ENCODE measurements at places on chromosomes 4 and X.

DNA sequence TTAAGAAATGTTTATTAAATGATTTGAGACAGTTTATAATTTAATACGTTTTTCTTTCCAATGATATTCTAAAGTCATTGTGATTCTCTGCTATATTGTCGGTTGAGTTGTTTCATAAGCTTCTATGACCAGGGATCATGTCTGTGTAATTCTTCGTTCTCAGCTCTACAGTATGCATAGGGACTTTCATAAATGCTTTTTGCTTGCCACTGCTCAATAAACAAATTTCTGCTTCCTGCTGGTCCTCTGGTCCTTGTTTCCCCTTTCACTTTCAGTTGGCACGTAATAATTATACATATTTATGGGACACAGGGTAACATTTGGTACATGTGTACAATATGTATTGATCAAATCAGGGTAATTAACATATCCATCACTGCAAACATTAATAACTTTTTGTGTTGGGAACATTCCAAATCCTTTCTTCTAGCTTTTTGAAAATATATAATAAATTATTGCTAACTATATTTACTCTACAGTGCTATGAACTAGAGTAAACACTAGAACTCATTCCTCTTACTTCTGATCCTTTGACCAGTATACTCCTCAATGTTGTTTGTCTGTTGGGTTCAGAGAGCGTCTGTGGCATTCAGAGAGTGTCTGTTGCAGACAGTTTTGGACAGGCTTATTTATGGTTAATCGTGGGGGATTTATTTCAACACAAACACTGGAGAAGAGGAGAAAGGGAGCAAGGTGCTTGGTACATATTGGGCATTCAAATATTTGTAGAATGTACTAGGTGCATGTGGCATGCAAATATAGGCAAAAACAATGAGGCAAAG is 68.3 kb upstream of the SPANXB1 start:
- H3K27me3 ChIP-seq: peaks cover 3% of the 10 kb centered on the region
- no peak for DNase-seq
- no peak overlapping the region for H3K27ac ChIP-seq
- no peak overlapping the region for H3K4me3 ChIP-seq

DNA sequence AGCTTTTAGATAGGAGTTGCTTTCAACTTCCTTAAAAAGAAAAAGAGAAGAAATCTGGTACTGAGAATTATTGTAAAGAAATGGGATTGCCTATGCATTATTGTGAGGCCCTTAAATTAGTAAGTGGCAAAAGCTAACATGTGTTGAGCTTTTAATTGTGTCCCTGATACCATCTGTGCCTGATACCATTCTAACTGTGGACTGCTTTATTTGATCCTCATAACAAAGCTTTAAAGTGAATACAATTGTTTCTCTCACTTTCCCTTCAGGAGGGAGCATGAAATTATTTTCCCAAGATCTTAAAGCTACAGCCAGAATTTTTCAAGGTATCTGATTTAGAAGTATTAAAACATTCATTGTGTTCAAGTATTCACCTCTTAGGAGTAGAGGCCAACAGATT is 9.9 kb downstream of the KCTD8 start:
- H3K27me3 ChIP-seq: no peaks in the 10 kb centered on the region
- no peak for DNase-seq

DNA sequence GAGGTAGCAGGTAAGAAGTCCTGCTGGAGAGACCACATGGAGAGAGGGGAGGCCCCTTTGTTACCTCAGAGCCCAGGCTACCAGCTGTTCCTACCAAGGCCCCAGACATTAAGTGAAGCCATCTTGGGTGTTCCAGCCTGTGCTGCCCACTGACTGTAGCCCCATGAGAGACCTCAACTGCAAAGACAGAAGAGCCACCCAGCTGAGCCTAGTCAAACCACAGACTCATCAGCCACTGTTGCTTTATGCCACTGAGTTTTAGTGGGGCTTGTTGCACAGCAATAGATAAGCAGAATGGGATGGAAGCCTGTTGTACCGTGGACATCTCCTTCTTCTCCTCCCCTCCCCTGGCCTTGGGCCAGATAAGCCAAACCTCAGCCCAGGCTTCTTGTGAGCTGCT is 83.9 kb downstream of the ADRA2C start:
- H3K4me1 ChIP-seq: no peaks in the 10 kb centered on the region
- H3K27ac ChIP-seq: no peak overlapping the region
- DNase-seq: no peak
- no peaks in the 10 kb centered on the region for H3K27me3 ChIP-seq
- H3K4me3 ChIP-seq: no peak overlapping the region

DNA sequence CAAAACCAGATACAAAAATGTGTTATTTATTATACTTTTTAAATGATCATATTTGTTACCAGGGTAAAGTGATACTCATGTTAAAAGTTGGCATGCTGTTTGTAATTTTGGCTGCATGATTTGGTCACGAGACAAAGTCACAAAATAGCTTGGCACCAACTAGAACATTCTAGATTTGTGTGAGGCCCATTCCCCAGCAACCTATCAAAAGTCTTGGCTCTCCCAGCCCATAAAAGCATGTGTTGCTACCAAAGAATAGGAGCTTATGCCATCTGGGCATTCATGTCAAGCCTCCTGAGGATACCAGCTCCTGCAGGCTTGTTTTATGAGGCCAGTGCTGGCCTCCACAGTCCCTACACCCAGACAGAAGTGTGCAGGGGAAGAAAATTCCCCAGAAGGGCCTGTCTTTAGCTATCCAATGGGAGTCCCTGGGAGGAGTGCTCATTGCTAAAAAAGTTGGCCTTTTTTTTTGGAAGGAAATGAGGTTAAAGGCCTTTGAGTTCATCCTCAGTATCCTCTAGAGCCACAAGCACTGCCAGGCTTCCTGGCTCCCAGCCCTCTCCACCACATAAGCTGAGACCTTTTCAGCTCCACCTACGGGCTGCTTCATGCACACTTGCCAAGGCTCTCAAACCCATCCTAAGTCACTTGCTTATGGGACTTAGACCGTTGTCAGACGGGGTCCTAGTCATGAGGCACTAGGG is 211.9 kb upstream of the EOLA2 start:
- no peaks in the 10 kb centered on the region for H3K27me3 ChIP-seq
- no peaks in the 10 kb centered on the region for H3K36me3 ChIP-seq
- no peak overlapping the region for H3K27ac ChIP-seq
- no peak overlapping the region for H3K4me3 ChIP-seq
- no peaks in the 10 kb centered on the region for H3K4me1 ChIP-seq

DNA sequence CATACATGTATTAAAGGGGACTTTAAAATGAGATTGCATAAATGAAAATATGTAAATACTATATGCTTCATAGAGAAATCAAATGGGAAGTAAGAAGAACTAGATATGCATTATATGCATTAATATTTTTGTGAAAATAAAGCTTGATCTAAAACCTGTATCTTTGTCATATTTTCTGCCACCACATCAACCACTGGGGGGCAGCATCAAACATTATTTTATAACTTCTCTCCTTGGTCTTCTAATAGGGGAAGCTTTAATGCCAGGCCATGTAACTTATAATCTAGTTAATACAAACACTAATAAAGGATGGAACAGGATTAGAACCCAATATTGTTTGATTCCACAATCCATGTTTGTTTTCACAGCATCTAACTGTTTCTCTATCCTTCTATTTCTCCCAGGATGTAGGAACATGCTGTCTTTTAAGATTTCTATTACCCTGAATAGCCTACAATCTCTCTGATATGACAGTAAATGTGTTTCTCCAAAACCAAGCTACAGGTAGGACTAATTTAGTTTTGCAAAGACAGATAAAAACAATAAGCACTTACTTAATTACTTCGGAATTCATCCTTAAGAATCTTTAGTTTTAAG is 10.0 kb downstream of the QRFPR start:
- no peaks in the 10 kb centered on the region for H3K27me3 ChIP-seq
- H3K36me3 ChIP-seq: no peaks in the 10 kb centered on the region
- H3K4me1 ChIP-seq: no peaks in the 10 kb centered on the region

GRCh38 chr4:187811591-187811990 is 184.0 kb upstream of the ZFP42 start:
- DNase-seq: no peak
- no peak overlapping the region for H3K4me3 ChIP-seq
- H3K4me1 ChIP-seq: no peaks in the 10 kb centered on the region
- H3K27me3 ChIP-seq: no peaks in the 10 kb centered on the region
- no peak overlapping the region for H3K27ac ChIP-seq
